ENCODE measurements at places on chromosomes 1 and 21.

DNA sequence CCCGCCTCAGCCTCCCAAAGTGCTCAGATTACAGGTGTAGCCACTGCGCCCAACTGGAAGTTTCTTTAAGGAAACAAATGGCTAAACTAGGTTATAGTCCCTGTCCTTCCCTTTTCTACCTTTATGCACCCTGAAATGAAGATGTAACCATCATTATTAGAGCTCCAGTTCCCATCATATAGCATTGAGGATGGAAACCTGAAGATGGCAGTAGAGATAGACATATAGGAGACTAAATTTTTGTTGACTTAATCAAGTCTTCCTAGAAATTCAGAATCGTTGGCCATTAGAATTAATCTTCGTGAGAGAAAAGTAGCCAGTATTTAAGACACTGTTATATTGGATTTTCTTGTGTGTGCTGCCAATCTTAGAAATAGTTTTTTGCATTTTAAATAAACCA lies 1016.3 kb upstream of the NCAM2 start:
- DNase-seq: no peak

- no peak for DNase-seq
Observed at GRCh38 chr1:44068442-44068921, 37.2 kb upstream of the SLC6A9 start.

DNA sequence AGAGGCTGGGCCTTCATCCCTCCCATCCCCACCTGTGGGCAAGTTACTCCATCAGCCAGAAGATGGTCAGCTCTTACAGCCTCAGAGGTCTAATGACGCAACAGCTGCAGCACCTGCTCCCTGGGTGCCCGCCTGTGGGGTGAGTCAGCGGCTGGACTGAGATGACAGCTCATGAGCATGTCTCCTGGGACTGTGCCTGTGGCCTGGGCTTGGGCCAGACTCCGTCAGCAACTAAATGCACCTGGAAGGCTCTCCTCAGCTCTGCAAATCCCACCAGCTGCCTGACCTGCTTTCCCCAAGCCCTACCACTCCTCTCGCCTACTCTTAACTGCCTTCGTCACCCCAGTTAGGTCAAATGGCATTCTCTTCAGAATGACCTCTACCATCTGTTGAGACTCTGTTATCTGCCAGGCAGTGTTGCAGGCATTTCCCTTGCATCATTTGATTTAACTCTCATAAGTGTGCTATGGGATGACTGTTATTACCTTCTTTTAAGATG lies 47.7 kb downstream of the ETS2 start:
- no peak for DNase-seq

DNA sequence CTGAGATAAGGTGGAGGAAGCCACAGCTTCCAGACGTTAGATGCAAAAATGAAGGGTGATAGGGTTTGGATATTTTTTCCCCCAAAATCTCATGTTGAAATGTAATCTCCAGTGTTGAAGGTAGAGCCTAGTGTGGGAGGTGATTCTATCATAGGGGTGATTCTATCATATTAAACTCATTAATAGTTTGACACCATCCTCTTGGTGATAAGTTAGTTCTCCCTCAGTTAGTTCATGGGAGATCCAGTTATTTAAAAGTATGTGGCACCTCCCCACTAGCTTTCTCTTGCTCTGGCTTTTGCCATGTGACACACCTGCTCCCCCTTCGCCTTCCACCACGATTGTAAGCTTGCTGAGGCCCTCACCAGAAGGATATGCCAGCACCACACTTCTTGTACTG lies 8.3 kb upstream of the TBCE start:
- no peak for DNase-seq

DNA sequence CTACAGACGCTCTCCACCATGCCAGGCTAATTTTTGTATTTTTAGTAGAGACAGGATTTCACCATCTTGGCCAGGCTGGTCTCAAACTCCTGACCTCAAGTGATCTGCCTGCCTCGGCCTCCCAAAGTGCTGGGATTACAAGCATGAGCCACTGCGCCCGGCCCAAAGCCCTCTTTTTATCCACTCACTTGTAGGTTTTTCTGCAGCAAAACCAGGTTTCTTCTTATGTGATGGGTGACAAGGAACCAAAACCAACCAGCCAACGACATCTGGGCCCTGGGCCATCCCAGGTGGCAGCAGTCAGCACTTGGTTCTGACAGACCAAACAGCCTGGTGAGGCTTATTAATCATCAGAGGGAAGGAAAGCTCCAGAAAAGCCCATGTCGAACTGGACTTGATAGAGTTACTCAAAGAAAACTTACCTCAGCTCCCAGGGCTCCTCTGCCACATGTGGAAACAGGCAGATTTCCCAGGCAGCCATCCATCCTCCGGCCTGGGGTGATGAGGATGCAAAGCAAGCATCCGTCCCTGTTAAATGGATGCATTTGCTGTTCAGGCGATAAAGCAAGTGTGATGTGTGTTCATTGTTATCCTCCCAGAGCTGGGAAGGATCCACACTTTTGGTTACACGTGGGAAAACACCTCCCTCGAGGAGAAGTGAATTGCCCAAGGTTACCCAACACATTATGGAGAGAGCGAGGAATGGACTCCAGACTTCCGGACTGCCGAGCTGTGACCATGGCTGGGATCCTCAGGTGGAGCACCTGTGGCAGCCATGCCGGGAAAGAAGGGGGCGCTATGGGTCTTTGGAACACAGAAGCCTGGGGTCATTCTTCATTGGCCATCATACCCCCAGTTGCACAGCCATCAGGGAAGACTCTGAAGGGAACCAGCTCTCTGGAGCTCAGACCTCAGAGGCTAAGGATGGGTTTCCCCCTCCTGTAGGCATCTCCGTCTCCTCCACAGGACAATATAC lies 118.8 kb downstream of the HUNK start:
- no peak for DNase-seq

DNA sequence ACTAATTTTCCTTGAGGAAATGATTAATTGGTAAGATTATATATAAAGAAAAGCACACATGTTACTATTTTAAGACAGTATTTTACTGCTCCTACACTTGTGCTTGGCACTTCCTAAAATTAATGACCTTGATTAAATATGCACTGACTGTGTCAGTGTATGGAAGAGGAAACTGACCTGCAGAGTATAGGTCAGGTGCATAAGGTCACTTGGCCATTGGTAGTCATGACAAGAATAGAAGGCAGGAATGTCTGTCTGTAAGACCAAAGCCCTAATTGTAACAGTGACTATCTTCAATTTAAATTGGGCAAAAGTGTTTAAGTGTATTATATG lies 128.0 kb upstream of the KCNK2 start:
- DNase-seq: no peak

DNA sequence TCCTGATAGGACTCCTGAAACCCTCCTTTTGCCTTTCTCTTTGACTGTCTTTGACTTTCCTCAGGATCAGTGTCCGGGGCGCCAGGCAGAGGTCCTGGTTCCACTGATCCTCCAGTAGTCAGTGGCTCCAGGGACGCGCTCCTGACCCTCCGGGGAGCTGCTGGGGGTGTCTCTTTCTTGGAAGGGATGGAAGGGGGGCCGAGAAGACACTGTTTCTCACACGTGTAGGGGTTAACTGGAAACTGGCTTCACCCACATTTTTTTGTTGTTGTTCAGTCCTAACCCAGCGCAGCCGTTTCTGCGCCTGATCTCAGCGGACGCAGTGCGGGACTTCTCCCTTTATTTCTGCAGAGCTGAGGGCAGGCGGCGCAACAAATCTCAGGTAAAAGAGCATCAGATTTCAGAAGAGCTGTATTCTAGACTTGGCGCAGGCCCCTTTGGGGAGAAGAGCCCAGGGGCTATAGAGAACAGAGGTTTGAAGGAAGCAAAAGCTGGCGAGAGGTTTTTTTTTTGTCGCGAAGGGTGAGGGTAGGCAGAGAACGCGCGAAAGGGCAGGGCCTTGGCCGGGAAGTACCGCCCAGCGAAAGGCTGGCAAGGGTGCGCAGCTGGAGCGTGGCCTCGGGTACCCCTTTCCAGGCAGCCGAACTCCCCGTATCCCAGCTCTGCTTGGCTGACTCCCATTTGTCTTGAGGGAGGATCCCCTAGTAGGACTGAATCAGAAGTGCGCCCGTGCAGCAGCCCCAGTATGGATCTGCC lies 4.3 kb upstream of the LHX9 start:
- DNase-seq: no peak

DNA sequence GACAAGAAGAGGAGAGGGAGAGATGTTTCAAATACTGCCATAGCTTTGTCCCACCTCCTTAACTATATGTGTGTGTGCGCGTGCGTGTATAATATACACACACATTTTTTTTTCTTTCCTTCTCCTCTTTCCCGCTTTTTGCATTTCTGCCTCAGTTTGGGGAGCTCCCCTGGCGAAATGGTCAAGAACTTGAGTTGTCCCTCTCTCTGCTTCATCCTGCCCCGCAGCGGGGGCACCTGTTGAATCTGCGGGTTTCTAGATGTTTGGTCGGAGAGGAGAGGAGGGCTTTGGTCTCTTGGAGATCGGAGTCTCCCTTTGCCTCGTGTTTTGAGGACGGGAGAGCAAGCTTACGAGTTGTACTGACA lies 504 bp downstream of the SCCPDH start:
- DNase-seq: peak; percentile 55

DNA sequence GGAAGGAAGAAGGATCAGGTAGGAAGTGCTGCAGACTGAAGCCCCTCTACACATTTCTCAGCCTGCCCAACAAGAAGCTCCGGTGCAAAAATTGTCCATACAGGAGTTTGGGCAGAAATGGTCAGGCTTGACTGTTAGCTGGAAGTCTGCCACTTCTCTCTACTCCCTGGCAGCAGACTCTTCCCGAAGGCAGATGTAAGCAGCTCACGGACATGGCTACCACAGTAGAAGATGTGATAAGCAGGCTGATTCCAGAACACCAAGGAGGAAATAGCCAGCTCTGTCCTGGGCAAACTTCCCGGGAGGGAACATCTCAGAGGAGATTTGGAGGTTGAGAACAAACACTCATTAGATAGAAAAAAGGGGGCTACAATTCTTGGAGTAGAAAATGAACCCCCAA lies 52.6 kb downstream of the TRABD2B start:
- DNase-seq: peak; percentile 21

- DNase-seq: no peak
Observed at GRCh38 chr1:32891241-32891570, 4.9 kb downstream of the HPCA start.

GRCh38 chr1:64624218-64624713 lies 120.6 kb upstream of the RAVER2 start:
- no peak for DNase-seq

- DNase-seq: no peak
Observed at GRCh38 chr1:184945029-184945428, 29.3 kb downstream of the NIBAN1 start.

DNA sequence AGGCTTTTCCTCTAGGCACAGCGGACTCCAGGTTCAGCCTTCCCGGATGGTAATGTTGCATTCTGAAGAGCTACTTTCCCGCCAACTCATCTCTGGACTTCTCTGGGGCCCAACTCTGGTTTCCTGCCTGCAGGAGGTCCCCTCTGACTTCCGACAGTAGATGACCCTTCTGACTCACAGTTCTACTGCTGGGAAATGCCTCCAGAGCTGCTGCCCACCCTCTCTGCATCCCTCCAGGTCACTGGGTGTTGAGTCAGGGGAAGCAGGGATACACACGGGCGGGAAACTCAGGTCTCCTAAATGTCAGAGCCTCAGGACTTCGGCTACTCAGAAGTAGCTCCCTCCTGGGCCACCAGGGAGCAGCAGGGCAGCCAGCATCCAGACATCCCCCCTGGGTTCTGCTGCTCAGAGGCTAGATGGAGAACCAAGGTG lies 2.1 kb upstream of the KIF21B start:
- DNase-seq: no peak

- DNase-seq: peak; percentile 12
Observed at GRCh38 chr1:92599184-92599583, 112.5 kb upstream of the GFI1 start.

DNA sequence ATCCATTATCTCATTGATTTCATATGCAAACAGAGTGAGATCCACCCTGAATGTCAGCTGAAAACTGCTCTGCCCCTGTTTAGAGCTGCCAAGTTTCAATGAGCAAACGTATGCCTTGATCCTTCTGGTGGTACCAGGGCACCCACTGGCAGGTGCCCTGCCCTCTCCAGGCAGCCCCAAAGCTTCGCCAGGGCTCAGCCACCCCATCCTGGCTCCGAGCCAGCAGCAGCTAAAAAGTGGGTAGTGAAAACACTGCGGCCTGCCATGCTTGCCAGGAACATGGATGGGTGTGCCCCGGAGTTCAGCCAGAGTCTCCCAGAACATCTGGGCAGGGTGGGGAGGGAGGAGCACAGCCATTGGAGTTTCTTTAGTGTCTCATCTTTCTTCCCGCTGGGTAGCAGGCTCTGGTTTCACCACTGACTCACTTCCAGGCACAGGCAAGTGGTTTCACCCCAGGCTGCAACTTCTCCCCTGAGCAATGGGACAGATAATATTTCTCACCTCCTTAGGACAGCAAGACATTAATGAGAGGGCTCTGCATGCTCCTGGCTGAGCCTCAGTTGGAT lies 8.1 kb upstream of the LMX1A start:
- DNase-seq: no peak

- no peak for DNase-seq
Observed at GRCh38 chr1:226201029-226201593, 14.6 kb upstream of the ACBD3 start.

- no peak for DNase-seq
Observed at GRCh38 chr1:155186067-155186793, 12.6 kb downstream of the TRIM46 start.

All from G401 (cell line).